Naive thymus-derived CD8-positive, alpha-beta T cell (primary cell): ENCODE measurements at places on chromosomes 5 and 9.

DNA sequence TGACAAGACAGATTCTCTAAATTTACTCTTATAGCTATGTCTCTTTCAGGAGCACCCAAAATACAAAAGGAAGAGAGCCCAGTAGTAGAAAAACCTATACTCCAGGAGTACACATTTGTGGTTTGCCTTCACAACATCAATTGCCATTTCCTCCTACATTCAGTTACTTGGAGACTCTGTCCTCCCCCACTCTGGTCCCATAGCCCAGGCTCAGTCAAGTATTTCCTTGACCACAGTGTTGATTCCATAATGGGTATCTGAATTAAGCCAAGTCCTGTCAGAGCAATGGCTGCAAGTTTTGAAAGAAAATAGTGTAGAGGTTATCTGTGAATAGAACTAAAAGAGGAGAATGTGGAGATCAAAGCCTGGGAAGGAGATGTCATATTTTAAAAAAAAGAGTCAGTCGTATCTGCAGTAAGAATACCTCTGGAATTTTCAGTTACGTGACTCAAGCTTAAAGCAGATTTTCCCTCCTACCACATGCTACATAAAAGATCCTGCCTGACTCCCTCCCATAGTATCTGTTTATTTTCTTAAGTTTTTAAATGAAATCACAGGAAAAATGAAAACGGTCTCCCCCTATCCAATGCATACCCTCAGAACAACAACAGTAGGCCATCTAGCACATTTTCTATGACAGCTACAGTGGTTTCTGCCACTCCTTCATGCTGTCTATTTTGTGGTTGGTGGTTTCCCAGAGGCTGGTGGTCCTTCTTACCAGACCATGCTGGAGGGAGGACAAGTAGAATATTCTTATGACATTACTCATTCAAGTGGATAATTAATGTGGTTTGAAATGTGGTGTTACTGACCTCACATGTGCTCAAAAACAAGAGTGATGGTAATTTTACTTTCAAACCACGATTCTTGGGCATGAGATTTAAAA lies 249.7 kb upstream of the TMEM161B start:
- no peaks in the 10 kb centered on the region for H3K4me1 ChIP-seq
- H3K36me3 ChIP-seq = peaks cover 3% of the 10 kb centered on the region
- DNase-seq = no peak
- H3K27ac ChIP-seq = no peak overlapping the region
- H3K27me3 ChIP-seq = peaks cover 22% of the 10 kb centered on the region

GRCh38 chr5:14440582-14441431 lies 140.8 kb upstream of the OTULINL start:
- H3K27me3 ChIP-seq = no peaks in the 10 kb centered on the region
- no peak overlapping the region for H3K27ac ChIP-seq
- H3K4me1 ChIP-seq = peaks cover 4% of the 10 kb centered on the region
- H3K4me3 ChIP-seq = no peak overlapping the region
- no peaks in the 10 kb centered on the region for H3K36me3 ChIP-seq
- DNase-seq = no peak

DNA sequence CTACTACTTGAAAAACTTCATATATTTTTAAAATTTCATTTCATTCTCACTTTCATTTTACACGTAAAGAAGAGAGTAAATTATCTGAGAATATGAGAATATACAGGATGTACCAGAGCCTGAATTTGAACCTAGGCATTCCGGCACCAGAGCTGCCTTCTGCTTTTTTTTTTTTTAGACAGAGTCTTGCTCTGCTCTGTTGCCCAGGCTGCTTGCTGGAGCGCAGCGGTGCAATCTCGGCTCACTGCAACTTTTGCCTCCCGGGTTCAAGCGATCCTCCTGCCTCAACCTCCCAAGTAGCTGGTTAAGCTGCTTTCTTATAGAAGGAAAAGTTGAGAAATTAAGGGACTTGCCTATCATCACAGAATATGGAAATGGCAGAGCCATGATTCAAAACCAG lies 540.1 kb downstream of the EBF1 start:
- no peak overlapping the region for H3K4me3 ChIP-seq
- no peaks in the 10 kb centered on the region for H3K27me3 ChIP-seq
- no peaks in the 10 kb centered on the region for H3K4me1 ChIP-seq
- no peak for DNase-seq
- no peak overlapping the region for H3K27ac ChIP-seq
- H3K36me3 ChIP-seq = no peaks in the 10 kb centered on the region

DNA sequence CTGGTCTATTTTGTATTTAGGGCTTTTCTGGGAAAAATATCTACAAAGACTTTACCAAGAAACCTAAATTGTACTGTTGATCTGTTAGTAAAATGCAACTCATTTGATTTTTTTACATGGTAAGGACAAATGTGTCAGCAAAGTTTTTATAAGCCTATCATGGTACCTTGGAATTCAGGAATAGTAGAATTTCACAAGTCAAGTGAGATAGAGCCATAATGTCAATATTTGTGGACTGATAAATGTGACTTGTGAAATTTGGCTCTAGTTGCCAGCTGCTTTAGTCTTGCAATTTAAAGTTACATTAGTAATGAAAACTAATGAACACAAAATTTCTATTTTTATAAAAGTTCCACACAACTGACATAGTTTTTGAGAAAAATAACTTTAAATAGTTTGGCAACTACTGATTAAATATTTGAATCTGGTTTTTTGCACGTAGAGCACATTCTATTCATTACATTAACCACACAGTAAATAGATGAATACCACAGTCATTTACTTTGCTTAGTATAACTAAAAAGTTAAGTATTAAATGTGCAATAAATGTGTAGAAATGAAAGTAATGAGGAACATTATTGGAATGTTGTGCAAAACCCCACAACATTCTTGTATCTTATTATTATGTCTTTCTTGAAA lies 41.2 kb upstream of the RIOK2 start:
- H3K27ac ChIP-seq = no peak overlapping the region
- no peak for DNase-seq
- H3K27me3 ChIP-seq = peaks cover 3% of the 10 kb centered on the region
- no peak overlapping the region for H3K4me3 ChIP-seq
- no peaks in the 10 kb centered on the region for H3K36me3 ChIP-seq

- peaks cover 11% of the 10 kb centered on the region for H3K36me3 ChIP-seq
- peak overlapping the region; percentile 98 for H3K27ac ChIP-seq
- no peak for DNase-seq
- H3K4me3 ChIP-seq = peak overlapping the region; percentile 73
- H3K27me3 ChIP-seq = no peaks in the 10 kb centered on the region
These were observed 3.1 kb upstream of the EEIG1 start for GRCh38 chr9:127983847-127984289.

GRCh38 chr5:65861830-65862241 lies 64.5 kb upstream of the ERBIN start:
- H3K36me3 ChIP-seq = no peaks in the 10 kb centered on the region
- no peaks in the 10 kb centered on the region for H3K27me3 ChIP-seq
- DNase-seq = no peak
- H3K27ac ChIP-seq = no peak overlapping the region

GRCh38 chr5:175216991-175217390 lies 227.0 kb downstream of the DRD1 start:
- no peak overlapping the region for H3K27ac ChIP-seq
- DNase-seq = no peak
- H3K4me1 ChIP-seq = no peaks in the 10 kb centered on the region
- peaks cover 5% of the 10 kb centered on the region for H3K27me3 ChIP-seq

DNA sequence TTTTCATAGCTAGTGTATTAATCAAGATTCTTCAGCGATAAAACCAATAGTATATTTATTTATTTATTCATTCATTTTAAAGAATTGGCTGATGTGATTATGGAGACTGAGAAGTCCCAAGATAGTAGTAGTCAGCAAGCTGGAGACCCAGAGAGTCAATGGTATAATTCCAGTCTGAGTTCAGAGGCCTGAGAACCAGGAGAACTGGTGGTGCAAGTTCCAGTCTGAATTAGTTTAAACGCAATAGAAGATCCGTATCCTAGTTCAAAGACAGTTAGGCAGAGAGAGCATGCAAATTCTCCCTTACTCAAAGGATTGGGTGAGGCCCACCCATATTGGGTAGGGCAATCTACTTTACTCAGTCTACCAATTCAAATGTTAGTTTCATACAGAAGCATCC lies 364.2 kb upstream of the RPS23 start:
- DNase-seq = no peak
- H3K4me3 ChIP-seq = no peak overlapping the region
- no peaks in the 10 kb centered on the region for H3K27me3 ChIP-seq
- no peak overlapping the region for H3K27ac ChIP-seq

DNA sequence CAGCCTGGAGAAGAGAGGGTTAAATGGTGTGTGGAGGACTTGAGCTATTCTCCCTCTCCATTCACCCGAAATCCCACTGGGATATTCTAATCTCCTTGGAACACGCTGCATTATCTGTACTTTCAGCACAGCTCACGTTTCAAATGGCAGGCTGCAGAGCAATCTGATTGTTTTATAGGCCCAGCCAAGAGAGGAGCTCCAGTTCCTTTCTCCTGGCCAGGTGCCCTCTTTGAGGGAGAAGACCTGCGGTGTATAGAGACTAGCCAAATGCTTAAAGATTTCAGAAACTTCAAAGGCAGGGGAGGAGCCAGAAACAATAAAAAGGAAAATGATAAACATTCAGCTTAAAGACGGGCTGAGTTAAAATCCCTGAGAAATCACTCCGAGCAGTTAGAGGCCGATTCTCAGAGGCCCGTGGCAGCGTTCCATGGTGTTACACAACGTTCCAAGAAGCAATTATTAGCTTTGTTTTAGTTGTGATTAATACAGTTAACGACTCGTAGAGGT lies 564.0 kb upstream of the KLF4 start:
- H3K27ac ChIP-seq = no peak overlapping the region
- H3K4me1 ChIP-seq = no peaks in the 10 kb centered on the region
- DNase-seq = no peak
- no peaks in the 10 kb centered on the region for H3K36me3 ChIP-seq
- H3K4me3 ChIP-seq = no peak overlapping the region

DNA sequence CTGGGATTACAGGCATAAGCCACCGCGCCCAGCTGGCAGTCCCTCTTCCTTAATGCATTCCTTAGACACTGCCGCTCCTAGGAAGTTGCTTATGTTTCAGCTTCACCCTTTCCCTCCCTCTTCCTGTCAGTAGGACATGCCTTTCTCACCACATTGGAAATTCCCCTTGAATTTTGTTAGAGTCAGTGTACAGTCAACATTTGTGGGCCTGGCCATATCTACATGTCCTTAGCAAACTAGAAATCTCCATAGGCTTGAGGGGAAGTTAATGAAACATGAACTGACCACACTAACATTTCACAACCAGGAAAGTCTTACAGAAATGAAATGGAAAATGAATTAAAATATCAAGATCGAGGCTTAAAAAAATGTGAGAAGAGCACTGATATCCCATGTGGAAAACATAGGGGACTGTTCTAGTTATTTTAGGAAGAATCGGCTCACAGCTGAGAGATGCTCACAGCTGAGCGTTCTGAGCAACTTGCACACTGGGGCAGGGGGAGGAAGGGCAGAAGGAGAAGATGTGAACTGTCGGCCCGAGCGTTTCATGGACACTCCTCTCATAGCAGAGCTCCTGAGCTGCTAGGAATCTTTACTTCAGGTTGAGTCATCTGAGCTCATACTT lies 21.1 kb upstream of the LVRN start:
- H3K27ac ChIP-seq = no peak overlapping the region
- no peak for DNase-seq
- no peak overlapping the region for H3K4me3 ChIP-seq
